ENCODE measurements at places on chromosomes 3 and 15.

GRCh38 chr3:150385296-150386242 lies 22.5 kb upstream of the TSC22D2 start:
- H3K27me3 ChIP-seq: no peaks in the 10 kb centered on the region
- peaks cover 31% of the 10 kb centered on the region for H3K4me1 ChIP-seq
- peak overlapping the region; percentile 51 for H3K27ac ChIP-seq
- no peak for DNase-seq
- no peak overlapping the region for H3K4me3 ChIP-seq

DNA sequence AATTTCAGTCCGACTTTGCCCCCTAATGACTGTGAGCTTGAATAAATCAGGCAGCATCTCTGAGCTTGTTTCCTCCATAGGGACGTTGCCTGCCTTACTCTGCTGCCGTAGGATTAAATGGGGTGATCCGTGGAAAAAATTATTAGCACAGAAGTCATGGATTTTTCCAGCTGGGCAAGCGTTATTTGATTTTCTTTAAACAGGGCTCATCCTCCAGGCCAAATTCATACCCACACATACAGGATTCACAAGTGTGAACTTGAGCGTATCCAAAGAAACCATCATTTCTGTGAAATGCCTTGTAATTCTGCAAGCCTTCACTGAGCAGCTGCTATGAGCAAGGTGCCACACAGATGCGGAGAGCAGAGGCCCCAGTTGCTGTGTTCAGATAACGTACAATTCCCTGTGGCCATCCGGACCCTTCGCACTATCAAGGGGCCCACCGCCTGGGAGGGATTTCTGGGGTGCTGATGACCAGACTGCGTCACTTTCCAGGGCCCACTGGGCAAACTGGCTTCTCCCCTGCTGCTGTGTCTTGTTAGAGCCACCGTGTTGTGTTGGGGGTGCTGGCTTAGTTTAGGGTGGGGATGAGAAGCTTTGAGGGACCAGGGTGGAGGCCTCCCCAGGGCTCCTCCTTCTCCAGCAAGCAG lies 61.4 kb downstream of the MGLL start:
- no peak overlapping the region for H3K27ac ChIP-seq
- peaks cover 9% of the 10 kb centered on the region for H3K4me1 ChIP-seq
- DNase-seq: no peak
- no peak overlapping the region for H3K4me3 ChIP-seq

GRCh38 chr3:84958495-84959469 lies at the start of gene CADM2:
TSS of gene CADM2 (plus strand) at chr3:84958989.
- peaks cover 13% of the 10 kb centered on the region for H3K4me1 ChIP-seq
- peak; percentile 70 for DNase-seq

DNA sequence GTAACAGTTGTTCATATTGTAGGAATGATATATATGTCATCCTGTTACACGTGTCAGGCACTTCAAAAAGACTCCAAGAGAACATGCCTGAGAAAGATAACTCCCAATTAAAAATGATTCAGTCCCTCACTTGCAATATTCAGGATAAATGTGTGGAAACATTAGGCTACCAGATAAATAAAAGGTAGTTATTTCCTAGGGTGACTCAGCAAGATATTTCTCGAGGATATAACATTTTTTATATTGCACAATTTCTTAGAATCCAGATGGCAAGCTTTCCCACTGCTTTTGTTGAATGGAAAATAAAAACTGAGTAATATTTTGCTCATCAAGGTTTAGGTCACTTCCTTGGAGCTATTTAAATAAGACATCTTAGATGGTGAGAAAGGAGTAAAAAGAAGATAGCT lies 181.4 kb downstream of the GAP43 start:
- H3K36me3 ChIP-seq: no peaks in the 10 kb centered on the region
- H3K27ac ChIP-seq: no peak overlapping the region

- DNase-seq: no peak
- H3K4me1 ChIP-seq: no peaks in the 10 kb centered on the region
- no peaks in the 10 kb centered on the region for H3K27me3 ChIP-seq
- H3K36me3 ChIP-seq: peaks cover 42% of the 10 kb centered on the region
- no peak overlapping the region for H3K4me3 ChIP-seq
Measured at GRCh38 chr15:49306551-49306950, 116.5 kb upstream of the FGF7 start.

Data from activated CD4-positive, alpha-beta T cell treated with anti-CD3 and anti-CD28 coated beads, Interleukin-2, amount 10 ng/mL, durations not matched to agents 7 days and 5 days (primary cell).